Stimulated activated CD8-positive, alpha-beta memory T cell treated with anti-CD3 and anti-CD28 coated beads, Interleukin-2, amount 100 ng/mL, for 1 hour (primary cell): ENCODE measurements at places on chromosomes 5 and 9.

GRCh38 chr9:71743217-71743705 is 25.1 kb downstream of the CEMIP2 start:
- no peak for DNase-seq

- no peak for DNase-seq
Observed at GRCh38 chr5:166772770-166773169, 1518.7 kb upstream of the WWC1 start.

- DNase-seq = no peak
Observed at GRCh38 chr5:13248253-13248652, 696.2 kb downstream of the DNAH5 start.

GRCh38 chr5:178436326-178436940 is 153.8 kb downstream of the COL23A1 start:
- no peak for DNase-seq

DNA sequence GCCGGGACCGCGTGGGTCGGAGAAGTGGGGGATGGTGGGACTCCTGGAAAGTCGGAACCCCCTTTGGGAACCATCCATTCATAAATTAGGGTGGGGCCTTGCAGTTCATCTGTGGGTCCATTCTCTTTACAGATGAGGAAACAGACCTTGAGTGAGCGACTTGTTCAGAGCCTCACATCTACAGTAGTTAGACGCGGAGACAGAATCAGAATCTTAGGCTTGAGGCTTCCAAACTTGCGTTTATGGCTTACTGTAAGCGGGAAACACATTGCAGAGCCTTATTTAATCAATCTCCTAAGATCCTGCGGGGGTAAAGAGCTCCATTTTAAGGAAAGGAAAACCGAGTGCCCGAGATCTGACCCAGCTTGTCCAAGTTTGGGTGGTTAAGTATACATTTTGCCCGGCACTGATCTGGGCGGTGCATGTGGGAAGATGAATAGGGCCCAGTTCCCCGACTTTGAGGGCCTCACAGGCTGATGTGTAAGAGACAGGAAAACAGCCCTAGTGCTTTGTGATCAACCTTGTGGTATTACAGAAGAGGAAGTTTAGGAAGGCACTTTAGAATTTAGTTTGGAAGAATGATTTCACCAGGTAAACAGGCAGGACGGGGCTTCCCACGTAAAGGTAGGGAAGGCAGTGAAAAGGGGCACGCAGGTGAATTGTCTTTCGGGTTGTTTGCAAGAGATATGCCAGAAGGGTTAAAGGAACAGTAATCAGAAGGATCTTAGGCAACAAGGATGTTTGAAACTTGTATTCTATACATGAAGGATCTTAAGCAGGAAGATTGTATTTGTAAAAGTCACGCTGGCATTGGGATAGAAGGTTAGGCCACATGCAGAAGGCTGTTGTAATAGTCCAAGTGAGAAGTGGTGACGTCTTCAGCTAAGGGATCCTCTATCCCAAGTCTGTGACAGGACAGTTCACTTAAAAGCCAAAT is 744 bp downstream of the TARS1 start:
- DNase-seq = no peak

DNA sequence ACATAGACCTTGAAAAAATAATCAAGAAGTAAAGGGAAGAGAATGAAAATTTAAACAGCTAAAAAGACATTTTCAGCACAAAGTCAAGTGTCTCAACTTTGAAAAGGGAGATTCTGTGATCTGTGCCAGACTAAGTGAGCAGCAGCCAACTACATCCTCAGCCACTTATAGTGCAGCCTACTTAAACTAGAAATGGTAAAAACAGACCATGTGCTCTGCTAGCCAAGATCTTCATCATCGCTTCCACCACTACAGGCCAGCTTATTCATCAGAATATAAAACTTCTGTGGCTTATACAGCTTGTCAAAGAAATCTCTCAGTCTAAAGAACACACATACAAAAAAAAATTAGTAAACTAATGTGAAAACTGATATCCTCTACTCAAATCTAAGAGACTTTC is 63.5 kb downstream of the CEMIP2 start:
- no peak for DNase-seq

DNA sequence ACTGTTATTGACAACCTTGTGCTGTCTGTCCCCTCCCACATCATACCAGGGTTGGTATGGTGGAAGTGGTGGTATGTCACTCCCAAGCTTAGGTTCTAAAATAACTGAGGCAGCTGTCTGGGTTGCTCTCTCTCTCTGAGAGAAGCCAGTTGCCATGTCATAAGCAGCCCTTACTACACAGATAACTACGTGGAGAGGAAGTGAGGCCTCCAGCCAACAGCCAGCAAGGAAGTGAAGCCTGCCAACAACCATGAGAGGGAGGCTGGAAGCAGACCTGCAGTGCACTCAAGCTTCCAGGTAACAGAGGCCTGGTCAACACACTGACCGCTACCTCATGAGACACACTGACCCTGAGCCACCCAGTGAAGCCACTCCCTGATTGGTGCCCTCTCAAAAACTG is 18.6 kb downstream of the CTNNAL1 start:
- DNase-seq = no peak

DNA sequence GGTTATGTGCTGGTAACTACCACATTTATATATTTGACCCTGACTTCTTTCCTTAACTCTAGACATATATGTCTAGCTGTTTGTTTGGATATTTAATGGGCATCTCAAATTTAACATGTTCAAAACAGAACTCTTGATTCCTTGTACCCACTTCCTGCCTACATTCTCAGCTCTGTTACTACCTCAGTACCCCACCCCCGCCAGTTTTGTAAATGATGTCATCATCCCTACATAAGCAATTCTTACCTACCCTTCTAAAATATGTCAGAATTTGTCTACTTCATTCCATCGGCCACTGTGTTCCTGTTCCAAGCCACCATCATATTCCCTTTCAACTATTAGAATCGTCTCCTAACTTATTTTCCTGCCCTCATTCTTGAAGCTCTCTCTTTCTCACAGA is 4.8 kb downstream of the RAD50 start:
- DNase-seq = no peak

DNA sequence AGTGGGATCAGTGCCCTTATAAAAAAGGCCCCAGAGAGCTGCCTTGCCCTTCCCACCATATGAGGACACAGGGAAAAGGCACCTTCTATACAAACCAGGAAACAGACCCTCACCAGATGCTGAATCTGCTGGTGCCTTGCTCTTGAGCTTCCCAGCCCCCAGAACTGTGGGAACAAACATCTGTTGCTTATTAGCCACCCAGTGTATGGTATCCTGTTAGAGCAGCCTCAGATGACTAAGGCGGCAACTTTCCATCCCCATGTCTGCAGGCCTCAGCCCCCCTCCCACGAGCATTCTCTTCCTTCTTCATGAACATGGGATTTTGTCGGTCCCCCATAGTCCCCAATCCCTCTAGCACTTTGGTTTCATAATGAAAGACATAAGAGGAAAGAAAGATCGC is 202.5 kb upstream of the GAS1 start:
- DNase-seq = no peak

DNA sequence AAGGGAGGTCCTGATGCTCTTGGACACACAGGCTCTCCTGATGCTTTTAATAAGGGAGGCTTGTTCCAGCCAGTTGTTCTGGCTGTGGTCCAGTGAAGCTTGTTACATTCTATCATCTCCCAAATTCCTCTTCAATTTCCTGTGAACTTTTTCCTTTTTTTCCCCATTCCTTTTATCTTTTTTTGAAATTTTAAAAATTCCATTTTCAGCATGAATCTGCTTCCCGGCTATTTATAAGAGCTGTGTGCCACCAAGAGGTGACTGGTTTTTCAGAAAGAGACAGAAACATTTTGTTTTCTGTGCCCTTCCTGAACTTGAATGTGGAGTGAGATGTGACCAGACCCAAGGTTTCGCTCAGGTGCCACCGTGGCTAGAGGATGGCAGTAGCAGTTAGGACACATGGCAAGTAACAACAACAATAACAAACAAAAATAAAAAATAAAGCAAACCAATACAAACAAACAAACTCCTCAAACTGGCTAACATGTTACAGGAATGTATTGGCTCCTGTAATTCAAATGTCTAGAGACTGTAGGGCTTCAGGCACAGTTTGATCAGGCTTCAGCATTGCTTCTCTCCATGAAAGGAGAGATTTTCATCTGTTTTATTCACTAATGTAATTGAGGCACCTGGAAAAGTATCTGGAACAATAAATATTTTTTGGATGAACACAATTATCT is 121.1 kb downstream of the BOD1 start:
- DNase-seq = no peak

DNA sequence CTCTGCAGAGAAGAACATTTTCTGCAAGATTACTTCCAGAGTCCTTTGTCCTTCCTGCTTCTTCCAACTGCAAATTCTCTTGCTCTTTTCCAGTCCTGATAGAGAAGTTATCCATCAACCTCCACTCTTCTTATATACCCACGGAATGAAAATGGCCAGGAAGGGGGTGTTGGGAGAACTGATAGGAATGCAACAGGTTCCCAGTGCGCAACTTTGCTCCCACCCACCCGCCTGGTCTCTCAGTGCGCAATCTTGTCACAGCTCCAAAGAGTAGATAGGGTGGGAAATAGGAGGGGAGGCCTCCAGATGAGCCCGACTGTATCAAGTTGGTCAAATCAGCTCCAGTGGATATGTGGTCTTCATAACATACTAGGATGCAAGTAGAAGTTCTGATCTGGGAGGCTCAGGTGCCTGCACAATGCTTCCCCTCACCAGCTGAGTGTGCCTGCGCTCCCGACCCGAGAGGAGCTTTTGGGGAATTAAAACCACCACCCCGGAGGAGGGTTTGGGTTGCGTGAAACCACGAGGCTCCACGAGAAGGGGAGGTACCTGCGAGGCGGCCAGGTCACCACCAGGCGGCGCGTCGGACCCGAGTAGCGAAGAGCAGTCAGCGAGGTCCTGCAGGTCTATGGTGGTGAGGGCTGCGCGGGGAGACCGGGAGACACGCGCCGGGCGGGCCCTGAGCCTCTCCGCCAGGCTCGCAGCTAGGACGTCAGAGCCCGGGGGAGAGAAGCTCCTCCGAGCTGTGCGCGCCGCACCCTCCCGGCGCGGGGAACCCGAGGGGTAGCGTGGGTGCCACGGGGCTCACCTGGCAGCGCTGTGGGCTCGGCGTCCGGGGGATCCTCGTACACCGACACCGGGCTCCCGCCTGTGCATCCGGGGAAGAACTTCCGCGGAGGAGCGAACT is 835 bp downstream of the MCIDAS start:
- no peak for DNase-seq

GRCh38 chr5:74179701-74180100 is 460.8 kb downstream of the ENC1 start:
- no peak for DNase-seq

- DNase-seq = no peak
Observed at GRCh38 chr9:2286333-2286705, 271.2 kb downstream of the SMARCA2 start.

DNA sequence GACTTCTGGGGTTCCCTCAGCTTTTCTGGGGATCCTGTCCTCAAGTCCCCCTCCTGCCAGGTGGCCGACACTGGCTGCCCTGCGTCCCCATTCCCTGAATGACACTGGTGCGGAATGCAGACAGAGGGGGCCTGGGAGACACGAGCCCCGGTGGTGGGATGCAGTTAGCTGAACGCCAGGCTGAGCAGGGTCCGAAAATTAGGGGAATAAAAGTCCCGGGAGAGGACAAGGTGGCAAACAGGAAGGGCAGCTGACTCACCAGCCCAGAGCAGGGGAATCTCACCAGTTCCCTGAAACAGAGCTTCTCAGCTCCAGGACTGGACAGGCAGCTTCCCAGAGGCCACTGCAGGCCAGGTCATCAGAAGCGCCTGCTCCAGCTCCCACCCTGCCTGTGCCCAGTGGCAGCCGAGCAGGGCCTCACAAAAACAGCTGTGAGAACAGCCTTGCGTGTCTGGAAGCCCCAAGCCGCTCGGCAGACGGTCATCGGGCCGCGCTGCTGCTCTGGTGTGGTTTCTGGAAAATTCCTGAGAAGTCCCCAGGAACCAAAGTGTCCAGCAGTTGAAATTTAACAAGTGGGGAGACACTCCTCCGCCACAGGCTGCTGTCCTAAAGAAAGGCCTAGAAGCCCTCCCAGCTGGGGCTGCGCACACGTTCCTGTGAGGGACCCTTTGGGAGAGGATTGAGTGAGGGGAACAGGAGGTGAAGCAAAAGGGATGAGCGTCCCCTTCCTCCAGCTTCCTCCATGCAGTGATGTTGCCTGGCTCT is 47.6 kb upstream of the EXOC3 start:
- DNase-seq = no peak

DNA sequence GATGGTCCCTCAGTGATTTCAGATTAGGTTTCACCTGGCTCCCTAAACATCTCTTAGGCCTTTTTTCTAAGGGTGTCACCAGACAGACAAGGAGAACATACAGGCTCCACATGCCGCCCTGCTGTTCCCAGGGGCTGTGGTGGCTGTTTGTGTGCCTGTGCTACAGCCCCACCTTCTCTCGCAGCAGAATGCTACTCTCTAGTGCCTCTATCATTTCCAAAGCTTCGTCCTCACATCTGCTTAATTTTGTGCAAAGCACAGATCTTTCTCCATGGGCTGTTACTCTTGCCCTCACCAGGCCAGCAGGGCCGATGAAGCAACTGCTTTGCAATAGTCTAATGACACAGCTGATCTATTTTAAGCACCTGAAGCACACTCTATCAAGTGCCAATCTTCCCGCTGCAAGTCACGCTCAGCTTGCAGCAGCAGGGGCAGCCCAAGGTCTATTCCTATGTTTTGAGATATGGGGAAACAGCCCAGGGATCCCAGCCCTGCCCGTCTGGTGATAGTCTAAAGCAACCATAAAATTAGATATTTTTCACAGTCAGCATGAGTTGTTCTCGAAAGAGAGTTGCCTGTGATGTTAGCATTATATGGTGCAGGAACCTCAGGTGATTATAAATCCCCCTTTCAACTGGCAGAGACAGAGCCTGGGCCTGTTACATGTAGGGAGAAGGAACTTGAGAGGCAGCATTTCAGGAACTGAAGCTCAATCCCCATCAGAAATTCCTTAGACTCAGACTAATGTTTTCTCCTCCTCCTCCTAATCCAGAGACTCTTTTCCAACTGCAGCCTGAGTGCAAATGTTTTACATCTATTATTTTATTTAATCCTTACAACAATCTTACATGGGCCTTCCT is 12.7 kb downstream of the ABLIM3 start:
- no peak for DNase-seq

- DNase-seq = no peak
Observed at GRCh38 chr5:81234801-81235200, 1.7 kb downstream of the CKMT2 start.

DNA sequence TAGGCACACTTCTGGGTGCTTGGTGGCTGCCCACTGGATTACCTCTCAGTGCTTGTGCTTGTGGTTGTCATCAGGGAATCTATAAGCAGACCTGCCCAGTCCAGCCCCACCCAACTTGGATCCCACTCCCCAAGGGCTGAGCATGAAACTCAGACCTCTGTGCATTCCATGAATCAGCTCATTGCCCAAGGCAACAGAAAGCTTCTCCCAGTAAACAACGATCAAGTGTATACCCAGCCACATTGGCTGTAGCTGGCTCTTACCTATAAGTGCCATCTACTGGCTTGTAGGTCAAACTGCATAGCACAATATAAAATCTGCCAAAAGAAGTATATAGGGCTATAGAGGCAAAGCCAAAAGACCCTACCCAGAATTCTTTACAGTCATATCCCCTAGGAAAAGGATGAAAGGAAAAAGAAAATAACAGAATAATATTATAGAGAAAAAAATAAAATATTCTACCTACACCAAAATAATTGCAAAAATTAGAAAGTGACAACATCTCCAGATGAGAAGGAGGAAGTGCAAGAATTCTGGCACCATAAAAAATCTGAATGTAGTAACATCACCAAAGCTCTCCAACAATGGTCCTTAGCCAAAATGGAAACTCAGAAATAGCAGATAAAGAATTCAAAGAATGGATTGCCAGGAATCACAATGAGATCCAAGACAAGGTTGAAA is 321.0 kb upstream of the TRPC7 start:
- no peak for DNase-seq
